Activated gamma-delta T cell treated with anti-CD3 and anti-CD28 coated beads, Interleukin-2, amount 50 U/mL, for 16 hours (primary cell): ENCODE measurements at places on chromosomes 6 and 20.

DNA sequence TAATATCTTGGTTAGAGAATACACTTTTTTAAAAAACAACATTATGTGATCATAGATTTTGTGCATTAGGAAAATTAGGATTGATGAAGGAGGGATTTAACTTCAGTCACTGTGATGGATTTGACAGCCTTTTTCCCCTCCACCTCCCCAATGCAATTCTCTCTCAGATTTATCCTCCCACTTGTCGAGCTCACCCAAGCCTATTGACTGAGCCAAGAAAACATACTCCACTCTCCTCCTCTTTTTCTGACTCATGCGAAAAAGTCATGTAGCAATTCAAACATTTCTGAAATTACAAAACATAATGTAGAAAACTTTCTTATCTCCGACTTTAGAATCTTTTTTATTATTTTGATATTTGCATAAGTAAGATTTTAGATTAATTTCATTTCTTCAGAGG is 24.1 kb downstream of the KLHL32 start:
- no peak for DNase-seq

DNA sequence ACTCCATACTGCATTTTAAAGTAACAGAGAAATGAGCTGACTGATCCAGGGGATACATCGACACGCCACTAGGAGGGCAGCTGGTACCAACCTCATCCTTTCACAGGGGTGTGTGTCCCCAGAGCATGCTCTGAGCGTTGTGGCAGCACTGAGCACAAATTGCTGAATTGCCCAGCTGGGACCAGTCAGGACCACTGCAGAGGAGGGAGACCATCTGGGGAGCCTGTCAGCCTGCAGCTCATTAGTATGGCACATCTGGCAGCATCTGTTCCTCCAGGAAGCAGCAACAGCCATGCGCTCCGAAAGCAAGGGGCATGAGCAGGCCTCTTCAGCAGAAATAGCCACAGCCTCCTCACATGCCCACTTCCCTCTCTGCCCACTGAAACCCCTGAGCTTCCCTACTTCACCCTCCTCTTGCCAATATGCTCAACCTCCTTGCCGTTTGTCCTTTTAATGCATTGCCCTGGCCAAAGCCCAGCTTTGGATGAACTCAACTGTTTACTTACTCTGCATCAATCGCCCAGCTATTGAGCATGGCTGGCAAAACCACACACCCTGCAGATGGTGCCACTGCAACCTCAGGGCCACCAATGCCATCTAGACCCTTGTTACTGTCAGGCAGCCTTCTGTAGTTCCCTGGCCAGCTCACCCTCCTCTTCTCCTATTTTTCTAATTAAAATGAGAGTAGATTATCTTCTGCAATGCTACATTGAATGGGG is 77.6 kb upstream of the NEDD9 start:
- no peak for DNase-seq

DNA sequence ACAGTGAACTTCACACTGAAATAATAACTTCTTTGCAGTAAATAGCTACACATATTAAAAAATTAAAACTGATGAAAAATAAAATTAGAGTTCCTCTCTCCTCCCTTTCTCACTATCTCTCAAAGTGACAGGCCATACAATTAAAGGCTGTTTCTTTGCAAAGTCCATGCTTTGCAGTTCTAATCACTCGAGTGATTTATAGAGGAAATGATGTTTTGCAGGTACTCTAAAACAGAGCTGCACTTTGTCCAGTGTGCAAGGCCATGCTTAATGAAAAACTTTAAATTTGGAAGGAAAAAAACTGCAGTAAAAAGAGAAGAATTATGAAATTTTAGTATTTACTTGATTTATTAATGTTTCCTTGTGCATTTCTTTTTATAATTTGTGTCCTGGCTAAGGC is 112.5 kb downstream of the GMDS start:
- no peak for DNase-seq

DNA sequence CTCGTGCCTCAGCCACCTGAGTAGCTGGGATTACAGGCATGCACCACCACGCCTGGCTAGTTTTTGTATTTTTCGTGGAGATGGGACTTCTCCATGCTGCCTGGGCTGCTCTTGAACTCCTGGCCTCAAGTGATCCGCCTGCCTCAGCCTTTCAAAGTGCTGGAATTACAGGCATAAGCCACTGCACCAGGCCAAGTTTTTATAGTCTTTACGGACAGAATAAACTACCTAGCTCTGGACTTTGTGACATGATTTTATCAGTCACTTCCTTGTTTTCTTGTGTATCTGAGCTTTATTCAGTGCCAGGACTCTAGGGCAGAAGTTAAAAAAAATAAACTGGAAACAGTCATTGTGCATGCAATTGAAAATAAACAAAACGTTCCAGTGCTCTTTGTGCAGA is 46.7 kb upstream of the RALGAPA2 start:
- DNase-seq, result no peak
